ENCODE measurements at places on chromosomes 7 and 10.

- DNase-seq = no peak
Observed at GRCh38 chr10:80168162-80168511, 35.6 kb downstream of the PLAC9 start.

DNA sequence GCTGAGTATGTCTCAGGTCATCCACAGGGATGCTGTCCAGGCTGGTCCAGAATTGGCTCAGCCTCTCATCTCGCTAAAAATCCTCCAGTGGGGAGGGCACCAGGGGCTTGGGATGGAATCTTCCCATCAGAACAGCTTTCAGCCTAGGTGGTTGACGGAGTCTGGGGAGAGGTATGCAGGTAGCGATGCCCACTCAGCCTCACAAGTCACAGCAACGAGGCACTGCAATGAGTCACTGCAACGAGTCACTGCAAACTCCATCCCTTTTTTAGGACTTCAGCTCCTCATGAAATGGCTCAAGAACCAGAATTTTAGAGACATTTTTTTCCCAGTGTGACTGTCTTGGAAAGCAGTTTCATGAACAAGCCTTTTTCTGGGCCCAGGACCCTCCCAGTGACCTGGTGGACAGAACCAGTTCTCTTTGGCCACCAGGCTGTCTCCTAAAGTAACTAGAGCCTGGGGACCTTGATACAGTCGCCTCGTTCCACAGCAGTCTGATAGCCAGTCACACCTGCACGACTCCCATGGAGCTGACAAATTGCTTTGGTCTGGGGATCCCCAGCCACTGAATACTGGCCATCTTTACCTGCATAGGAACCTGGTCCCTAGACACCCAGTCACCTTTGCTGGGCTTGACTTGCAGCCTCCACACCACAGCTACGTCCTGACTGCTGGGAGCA, 41.3 kb upstream of the PPP2R2D start:
- DNase-seq = no peak

DNA sequence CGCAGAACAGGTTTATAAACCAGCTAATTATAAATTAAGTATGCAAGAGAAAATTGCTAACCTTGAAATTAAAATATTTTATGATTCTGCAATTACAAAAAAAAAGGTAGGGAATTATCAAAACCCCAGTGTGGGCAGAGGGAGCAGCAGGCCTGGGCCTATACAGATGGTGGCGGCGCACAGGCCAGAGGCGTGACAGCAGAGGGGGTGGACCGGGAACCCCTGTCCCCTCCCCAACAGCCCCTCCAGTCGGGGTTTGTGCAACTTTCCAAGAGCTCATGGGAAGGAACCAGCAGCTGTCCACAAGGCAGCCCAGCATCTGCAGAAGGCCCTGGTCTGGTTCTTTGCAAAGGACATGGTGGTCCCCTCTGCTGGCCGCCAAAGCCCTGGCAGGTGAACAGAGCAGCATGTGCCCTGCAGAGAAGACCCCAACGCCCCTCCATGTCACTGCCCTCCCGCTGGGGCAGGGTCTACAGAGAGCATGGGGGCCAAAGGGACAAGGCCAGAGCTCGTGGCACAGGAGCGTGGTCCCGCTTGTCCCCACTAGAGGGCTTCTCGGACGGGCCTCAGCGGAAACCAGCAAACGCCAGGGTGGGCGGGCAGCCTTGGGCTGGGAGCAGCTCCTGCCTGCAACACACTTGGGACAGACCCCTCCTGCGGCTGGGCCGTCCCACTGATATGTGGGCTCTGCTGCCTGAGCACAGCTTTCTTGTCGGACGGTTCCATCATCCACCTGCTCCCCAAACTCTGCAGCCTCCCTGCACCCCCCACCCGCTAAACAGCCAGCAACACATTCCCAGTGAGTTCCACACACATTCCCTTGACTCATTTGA, 75.1 kb downstream of the EBF3 start:
- peak; percentile 21 for DNase-seq

- no peak for DNase-seq
Observed at GRCh38 chr10:82887488-82887887, 1012.5 kb downstream of the NRG3 start.

GRCh38 chr10:122279725-122280141, 8.6 kb downstream of the BTBD16 start:
- DNase-seq = peak; percentile 27

DNA sequence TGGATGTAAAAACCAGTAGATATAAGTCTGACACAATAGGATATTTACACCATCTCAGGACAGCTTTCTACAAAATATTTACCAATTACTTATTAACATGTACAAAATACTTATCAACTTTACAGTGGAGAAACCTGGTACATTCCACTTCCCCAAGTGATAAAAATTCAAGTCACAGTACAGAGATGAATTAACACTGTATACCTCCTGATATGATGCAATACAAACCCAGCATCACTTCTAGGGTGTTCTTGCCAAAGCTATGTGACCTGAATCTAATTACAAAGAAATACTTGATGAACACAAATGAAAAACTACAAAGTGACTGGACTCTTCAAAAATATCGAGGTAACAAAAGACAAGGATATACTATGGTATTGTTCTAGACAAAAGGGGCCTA, 156.4 kb upstream of the FGFR2 start:
- no peak for DNase-seq

DNA sequence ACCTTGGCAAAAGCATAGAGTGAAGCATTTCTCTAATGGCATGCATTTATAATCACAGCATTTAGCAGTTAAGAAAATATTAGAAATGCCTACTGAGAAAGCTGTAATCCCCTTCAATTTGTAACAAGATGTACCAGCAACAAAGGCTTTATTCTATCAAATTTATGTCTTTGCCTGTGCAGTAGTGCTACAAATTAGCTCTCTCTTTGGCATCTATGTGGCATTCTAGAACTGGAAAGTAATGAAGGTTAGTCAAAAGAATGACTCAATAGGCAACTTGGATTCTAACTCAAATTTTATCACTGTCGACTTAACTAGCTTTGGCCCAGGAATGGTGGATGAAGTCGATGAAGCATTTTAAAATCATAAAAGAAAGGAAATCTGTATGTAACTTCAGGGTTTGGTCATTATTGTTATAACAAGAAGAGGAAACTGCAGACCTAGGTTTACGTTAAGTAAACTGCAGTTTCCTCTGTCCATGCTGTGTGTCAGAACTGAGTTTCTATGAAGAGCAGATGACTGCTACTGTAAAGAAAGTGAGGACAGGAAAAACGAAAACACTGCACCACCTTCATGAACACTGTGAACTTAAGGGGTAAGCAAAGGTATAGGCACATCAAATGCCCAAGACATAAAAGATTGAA, 140.0 kb downstream of the RAPGEF5 start:
- DNase-seq = no peak

- no peak for DNase-seq
Observed at GRCh38 chr7:24728503-24729364, 28.5 kb downstream of the GSDME start.

GRCh38 chr7:144820552-144820951, 15.3 kb downstream of the TPK1 start:
- DNase-seq = no peak

DNA sequence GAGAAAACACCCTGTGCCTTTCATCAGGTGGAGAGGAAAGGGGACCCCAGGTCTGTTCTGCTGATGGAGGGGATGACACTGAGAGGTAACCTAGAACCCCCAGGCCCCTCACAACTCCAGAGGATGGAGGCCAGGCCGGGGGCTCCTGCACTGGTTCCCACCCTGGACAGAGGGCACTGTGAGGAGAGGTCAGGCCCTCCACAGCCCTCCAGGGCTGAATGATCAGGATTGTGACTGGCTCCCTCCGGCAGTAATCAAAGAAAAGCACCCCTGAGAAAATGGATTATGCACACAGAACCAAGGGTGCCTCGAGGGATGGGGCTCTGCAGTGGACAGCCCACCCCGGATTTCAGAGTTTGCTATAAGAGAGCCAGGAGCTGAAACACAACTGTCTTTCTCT, 502.8 kb downstream of the TCERG1L start:
- no peak for DNase-seq

DNA sequence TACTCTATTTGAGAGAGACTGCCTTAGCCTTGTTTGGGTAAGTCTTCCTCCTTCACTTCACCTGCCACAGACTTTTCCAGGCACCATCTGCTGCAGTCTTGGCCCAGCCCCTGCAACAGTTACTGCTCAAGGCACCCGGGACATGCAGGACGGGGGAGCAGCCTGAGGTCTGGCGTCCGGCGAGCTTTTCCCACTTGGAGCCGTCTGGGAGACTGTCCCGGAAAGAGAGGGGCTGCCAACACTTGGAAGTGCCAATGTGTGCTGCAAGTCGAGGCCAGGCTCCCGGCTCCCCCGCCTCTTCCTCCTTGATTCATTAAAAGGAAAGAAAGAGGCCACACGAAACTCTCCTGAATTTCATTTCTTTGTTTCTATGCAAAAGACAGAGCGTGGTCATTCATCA, 13.7 kb downstream of the HTRA1 start:
- DNase-seq = no peak

- DNase-seq = peak; percentile 59
Observed at GRCh38 chr10:95445223-95445836, 115.8 kb downstream of the SORBS1 start.

GRCh38 chr7:42617071-42617765, 294.7 kb downstream of the C7orf25 start:
- DNase-seq = no peak

GRCh38 chr10:112006407-112006806, 177.2 kb downstream of the GPAM start:
- DNase-seq = no peak

DNA sequence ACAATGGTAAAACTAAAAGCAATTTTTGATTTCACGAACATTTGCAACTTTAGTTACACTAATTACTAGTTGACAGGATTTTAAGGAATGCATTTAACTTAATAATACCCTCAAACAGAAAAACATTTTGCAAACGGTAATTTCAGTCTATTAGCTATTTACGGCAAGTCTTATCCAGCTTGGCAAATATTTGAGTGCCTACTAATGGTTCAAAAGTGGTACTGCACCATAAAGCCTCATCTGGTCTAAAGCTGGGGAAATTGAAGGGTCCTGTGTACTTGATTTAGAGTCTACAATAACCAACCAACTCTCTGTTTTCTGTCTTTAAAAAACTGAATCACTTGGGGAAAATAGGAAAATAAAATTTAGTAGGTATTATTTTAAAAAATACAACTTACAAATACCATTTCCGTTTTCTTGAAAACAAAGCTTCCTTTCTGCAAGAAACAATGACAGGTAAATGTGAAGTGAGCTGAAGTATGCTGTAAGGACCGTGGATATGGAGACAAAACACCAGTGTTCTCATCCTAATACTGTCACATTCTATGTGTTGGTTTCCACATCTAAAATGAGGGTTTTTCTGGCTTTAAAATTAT, 142.3 kb downstream of the VPS50 start:
- DNase-seq = peak; percentile 36

- DNase-seq = no peak
Observed at GRCh38 chr10:71821909-71822763, 28.9 kb downstream of the PSAP start.

- no peak for DNase-seq
Observed at GRCh38 chr7:22039670-22040069, 94.0 kb upstream of the CDCA7L start.

GRCh38 chr7:52270301-52270700, 765.1 kb upstream of the POM121L12 start:
- no peak for DNase-seq

DNA sequence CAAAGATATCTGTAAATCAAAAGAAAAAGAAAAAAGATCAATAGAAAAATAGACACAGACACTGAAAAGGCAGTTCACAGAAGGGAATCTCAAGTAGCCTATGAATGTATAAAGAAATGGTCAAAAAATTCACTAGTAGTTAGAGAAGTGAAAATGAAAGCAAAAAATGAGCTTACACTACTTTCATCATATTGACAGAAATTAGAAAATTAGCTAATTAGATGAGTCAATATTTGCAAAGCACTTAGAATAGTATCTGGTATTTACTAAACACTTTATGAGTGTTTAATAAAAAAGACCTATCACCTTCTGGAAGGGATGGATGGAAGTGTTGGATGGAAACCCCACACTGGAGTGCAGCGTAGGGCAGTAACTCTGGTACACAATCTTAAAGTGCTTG, 1.7 kb upstream of the CFAP58 start:
- DNase-seq = no peak

DNA sequence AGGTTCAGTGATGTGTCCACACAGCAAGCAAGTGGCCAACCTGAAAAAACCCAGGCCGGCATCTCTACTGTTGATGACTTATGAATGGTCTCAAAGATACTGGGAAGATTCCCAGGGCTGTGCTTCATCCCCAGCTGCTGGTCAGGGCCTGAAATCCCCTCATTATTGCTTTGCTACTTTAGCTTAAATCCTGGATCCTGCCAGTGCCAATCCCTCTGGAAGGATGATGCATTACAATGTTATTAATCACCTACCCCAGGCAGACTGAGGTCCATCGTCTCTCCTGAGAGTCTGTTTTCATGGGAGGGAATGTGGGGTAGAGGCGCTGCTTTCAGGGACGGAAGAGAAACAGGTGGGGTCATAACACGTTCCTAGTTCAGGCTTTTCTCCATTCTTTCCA, 371.6 kb downstream of the RPS24 start:
- DNase-seq = no peak

DNA sequence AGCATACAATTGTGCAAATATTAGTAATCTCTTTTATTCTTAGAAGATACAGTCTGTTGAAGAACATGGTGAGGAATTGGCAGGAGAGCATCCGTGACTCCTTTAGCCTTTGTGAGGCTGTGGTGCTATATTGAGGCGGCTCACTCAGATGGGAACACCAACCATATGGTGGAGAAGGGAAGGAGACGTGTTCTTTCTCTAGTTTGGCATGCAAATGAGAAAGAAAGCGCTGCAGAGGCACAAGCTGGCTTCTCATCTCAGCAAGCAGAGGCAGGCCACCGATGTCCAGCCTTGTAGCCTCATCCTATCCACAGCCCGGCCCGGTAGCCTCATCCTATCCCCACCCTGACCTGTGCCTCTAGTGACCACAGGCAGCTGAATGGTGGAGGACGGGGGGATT, 288.3 kb downstream of the CAMK1D start:
- DNase-seq = no peak

- DNase-seq = no peak
Observed at GRCh38 chr10:49749144-49749543, 13.0 kb downstream of the OGDHL start.

GRCh38 chr10:131485732-131486131, 174.2 kb upstream of the TCERG1L start:
- DNase-seq = no peak

GRCh38 chr7:1666317-1666822, 3.7 kb upstream of the ELFN1 start:
- no peak for DNase-seq

DNA sequence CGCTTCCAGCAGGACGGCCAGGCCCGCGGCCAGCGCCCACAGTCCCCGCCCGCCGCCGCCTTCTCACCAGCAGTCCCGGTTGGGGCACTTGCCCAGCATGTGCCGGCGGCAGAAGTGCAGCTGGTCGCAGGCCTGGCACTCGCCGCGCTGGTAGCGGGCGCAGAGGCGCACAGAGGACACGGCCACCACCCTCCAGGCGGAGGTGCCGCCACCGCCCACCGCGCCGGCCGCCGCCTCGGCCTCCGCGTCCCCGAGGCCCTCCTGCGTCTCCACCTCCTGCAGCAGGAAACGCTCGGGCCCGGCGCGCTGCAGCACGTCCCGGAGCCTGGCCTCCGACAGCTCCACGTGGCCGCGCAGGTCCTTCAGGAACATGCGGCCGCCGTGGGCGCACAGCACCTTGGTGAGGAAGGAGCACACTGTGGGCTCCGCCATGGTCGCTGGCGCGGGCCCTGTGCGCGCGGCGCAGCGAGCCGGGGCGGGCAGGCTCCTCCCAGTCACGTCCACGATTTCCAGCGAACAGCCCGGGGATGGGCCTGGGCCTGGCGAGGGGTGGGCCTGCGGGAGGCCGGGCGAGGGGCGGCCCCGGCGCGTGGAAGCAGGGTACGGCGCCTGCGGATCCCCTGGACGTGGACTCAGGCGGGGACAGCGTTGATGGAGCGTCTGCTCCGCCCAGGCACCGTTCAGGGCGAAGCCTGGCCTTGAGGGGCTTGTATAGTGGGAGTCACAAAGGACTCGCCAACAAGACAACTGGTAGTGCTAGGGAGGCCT, at the start of gene ZC3HAV1L:
Gene ZC3HAV1L (minus strand): TSS at position 457 of the 768 bp plus-strand sequence. CDS start 25 bp downstream, at position 432.
- DNase-seq = peak; percentile 61

Data from COLO829 (cell line).